Stimulated activated CD4-positive, alpha-beta T cell treated with anti-CD3 and anti-CD28 coated beads, Interleukin-12 subunit alpha, Interleukin-12 subunit beta, amount 100 ng/mL, for 4 hours (primary cell): ENCODE measurements at places on chromosomes 1 and 21.

DNA sequence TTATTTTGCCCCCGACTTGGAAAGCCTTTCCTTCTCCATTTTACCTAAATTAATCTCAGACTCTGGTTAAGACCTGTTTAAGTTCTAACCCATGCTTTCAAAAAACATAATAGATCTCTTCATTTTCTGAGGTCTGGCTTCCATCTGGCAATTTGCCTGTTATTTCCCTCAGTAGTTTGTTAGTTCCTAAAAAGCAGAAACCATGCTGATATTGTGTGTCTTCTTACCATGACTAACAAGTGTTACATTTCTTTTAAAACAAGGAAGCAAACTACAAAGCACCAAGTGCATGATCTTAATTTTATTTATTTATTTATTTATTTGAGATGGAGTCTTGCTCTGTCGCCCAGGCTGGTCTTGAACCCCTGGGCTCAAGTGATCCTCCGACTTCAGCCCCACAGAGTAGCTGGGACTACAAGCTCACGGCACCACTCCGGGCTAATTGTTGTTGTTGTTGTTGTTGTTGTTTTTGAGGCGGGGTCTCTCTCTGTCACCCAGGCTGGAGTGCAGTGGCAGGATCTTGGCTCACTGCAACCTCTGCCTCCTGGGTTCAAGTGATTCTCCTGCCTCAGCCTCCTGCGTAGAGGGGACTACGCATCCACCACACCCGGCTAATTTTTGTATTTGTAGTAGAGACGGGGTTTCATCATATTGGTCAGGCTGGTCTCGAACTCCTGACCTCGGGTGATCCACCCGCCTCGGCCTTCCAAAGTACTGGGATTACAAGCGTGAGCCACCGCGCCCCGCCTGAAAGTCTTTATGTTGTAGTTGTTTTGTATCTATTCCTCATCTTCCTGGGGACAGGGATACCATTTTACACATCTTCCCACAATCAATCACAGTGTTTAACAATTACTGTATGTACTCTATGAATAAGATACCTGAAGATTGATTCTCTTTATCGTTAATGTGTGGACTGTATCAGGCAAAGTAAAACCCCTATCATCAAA lies 1.3 kb upstream of the PATJ start:
- no peak for DNase-seq

- DNase-seq = no peak
Measured at GRCh38 chr21:44696572-44696971, 400 bp upstream of the KRTAP10-12 start.

GRCh38 chr1:30988045-30988444 lies 77.5 kb downstream of the PUM1 start:
- DNase-seq = no peak

DNA sequence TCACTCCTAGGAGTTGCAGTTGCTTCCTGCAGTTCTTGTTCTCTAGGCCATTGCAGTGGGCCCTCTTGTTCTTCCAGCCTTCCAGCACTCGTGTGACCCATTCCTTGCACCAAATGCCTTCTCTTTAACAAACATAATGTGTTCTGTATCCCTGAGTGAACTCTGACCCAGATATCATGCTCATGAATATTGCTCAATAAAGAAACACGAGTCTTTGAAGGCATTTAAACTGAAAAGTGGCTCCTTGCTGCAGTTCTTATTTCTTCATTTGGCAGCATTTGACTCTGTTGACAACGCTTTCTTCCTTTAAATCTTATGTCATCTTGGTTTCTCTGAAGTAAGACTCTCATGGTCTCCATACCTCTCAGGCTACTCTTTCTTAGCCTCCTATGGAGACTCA lies 100.7 kb upstream of the PDE4B start:
- no peak for DNase-seq

DNA sequence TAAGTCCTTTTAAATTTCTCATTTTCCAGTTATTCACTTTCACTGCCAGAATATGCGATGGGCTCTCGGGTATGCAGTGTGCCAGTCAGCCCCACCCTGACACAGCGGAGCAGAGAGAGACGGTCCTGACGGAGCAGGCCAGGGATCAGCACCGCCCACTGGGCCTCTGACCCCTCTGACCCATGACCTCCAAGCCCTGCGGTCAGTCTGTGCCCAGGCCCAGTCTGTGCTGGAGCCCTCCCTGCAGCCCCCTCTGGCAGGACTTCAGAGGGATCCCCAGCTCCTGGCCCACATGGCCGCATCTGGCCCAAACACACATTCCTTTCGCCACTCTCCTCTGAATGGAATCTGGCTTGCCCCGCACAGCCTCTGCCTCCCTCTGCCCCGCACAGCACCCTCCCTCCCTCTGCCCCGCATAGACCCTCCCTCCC lies 43.4 kb upstream of the COL6A2 start:
- no peak for DNase-seq

DNA sequence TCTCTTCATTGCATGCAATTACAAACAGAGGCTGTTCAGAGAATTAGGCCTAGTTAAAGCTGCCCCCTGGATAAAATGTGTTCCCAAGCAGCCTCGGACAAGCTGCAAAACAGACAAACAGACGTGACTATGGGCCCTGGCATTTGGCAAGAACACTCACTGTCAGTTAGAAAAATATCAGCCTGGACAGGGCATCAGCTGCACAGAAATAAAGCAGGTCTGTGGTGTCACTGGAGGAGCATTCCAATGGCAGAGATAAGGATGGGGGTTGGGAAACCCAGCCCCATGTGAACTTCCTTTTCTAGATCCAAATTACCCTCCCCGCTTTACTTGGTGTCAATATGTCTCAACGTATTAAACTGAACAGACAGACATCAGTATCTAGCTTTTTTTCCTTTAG lies 177.1 kb downstream of the GPATCH2 start:
- DNase-seq = no peak

DNA sequence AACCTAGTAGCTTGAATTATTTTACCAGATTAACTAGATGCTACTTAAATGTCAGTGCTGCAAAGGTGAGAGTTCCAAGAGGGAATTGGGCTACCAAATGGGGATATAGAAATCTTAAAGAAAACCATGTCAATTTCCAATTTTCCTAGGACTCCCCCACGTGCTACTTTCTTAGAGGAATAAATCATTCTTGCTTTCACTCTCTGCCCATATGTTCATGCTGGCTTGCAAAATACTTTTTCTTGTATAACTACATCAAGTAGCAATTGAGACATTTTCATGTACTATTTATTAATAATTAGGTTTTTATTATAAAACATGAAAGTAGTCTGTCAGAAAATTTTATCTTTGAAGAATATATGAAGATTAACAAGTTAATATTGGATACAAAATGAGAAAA lies 11.8 kb downstream of the KCNK2 start:
- DNase-seq = no peak

DNA sequence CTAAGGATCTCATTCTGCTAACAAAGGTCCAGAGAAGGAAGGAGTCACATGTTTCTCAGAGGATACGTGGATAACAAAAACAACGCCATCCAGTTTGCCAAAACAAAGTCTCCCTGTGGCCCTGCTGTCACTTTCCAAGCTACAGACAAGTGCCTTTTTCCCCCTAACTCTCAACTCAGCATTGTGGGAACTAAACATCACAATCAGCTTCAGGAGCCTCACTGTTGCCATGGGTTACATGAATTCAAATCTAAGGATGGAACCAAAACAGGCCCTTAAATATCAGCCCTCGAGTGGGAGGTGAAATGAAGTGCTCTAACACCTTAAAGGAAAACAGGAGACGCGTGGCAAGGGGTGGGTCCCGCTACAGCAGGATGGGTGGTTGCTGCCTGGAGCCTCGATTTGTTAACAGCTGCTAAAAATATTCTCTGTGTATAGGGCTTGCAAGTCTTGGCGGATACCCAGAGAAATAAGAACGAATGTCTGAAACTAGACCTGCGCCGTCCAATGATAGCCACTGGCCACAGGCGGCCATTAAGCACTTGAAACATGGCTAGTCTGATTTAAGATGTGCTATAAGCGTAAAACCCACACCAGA lies 66.4 kb upstream of the SOD1 start:
- DNase-seq = no peak

DNA sequence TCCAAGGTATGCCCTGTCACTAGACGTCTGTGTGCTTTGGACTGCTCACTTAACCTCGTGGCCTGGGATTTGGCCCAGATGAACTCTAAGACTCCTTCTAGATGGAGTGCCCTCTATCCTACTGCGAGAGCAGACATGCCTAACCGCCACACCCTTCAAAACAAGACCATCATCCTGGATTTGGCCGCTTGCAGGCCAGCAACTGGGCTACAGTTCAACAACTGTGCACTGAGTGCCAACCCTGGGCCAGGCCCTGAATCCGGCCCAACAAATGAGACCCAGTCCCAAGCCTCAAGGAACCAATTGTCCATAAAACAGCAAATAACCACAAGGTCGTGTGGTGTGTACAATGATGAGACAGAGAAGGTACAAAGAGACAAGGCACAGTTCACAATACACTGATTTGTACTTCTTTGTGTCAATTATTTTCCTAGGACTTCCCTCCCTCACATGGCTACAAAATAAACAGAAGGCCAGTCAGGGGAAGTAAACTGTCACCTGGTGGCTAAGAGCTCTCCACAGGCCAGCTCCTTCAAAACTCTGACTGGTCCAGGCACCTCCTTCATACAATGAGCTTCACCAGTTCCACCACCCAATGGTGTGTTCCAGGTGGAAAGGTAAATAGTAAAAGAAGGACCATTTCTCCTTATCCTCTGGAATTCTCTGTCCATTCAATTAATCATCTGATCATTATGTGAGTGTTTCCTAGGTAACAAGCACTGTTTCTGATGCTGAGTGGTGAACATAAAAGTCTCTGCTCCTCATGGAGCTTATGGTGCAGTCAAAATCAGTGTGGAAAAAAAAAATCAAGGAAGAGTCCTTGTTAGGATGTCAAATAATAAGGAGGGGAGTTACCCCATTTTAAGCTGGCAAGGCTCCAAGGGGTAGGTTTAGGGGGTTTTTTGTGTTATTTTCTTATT lies 60.4 kb downstream of the CAPZB start:
- DNase-seq = no peak

DNA sequence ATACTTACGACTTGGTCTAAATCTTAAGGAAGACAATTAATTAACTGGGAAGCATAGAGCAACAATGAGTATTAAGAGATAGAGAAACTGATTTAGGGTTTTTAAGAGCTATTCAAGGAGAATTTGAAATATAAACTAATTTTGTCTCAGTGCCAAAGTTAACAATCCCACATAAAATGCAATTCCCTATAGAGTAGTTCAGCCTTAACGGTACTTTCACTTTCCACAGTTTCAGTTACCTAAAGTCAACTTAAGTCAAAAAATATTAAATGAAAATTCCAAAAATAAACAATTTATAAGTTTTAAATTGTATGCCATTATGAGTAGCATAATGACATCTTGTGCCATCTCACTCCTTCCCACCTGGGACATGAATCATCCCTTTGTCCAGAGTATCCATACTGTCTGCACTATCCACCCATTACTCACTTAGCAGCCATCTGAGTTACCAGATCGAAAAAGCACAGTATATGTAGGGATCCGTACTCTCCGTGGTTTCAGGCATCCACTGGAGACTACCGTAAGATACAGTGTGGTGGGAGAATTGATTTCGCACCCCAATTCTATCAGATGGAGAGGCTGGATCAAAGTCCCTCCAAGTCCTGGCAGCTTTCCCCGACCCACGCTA lies 4.8 kb upstream of the SARS1 start:
- DNase-seq = no peak

- no peak for DNase-seq
Measured at GRCh38 chr1:76054359-76054758, 20.2 kb upstream of the ST6GALNAC3 start.

GRCh38 chr1:192489748-192490147 lies 85.8 kb upstream of the RGS1 start:
- DNase-seq = no peak

DNA sequence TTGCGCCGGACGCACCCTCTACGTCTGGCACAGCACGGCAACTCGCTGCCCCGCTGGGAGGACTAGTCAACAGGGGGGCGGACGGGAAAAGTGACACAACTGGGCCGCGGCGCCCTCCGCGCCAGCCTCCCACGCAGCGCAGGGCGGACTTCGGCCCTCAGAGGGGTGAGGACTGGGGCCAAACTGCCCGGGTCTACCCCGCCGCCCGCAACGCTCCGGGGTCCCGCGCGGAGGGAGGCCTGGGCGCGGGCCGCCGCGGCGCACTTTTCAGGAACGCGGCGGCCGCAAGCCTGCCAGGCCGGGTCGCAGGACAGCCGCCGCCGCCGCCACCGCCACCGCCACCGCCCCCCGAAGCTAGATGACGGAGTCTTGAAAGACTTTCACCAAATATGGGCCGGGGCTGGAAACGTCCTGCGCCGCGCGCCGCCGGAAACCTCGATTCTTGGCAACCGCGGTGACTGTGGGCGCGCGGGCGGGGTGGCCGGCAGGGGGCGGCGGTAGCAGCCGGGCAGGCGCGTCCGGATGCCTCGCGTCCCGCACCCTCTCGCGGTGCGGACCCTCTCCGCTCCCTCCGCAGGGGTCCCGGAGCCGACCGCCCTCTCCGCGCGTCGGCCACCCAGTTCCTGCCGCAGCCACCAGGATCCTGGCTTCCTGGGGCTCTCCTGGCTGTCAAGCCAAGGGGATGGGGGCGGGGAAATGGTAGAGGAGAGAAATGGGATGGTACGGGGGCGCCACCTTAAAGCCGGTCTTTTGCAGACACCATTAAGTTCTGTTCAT lies 3.7 kb upstream of the CCN1 start:
- DNase-seq = peak; percentile 43

DNA sequence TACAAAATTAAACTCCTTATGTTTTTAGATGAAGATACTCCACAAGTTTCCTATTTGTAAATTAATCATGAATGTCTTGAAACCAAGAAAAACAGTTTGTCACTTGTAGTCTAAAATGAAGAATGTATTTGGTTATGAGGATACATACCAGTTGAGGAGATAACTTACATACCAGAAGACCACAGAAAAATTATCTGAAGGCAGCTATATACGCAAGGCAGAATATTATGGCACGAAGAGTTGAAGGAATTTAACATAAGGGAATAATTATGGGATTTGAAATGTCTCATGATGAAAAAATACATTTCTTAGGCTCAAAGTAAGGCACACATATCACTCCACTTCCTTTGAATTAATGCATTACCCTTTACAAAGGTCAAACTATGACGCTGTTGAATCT lies 73.3 kb downstream of the IFI44 start:
- no peak for DNase-seq

DNA sequence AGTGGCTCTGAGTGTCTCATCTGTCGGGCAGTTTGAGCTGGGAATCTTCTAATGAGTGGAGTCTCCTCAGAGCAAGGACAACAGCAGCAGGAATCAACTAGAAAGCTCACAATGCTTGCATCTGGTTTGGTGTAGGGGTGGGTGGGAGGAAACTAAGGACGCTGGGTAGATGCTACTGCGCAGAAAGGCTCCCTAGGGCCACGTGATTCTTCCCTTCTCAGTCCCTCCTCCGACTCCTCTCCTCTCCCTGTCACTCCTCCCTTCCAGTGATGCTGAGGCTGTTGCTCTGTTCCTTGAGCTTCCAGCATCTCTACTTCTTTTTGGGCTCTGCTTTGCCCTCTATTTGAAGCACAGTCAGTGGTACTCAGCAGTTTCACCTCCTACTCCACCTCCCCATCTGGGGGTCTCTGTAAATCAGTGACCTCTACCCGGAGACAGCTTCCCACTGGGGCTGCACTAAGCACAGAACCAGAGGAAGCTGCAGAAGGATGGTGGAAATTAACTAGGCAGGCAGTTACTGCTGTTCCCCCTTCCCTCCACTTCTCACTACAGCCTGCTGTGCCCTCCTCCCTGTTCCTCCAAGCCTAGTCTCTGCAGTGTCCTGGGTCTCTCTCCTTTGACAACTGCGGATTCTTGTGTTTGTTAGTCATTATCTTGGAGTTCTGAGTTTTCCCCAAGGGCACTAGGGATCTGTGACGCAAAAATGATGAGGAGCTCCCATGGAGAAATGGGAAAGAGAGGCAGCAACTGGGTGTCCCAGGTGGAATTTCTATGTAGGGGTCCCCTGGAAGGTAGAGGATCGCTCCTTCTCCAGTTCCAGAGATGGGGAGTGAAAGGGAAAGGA lies 5.8 kb downstream of the LINGO4 start:
- DNase-seq = no peak
